ENCODE measurements at places on chromosomes 5 and 9.

- DNase-seq, result no peak
These were observed 28.3 kb upstream of the GOLPH3 start for GRCh38 chr5:32202394-32202793.

- DNase-seq, result peak; percentile 81
These were observed 127.5 kb downstream of the PPP2R2B start for GRCh38 chr5:146751054-146751453.

DNA sequence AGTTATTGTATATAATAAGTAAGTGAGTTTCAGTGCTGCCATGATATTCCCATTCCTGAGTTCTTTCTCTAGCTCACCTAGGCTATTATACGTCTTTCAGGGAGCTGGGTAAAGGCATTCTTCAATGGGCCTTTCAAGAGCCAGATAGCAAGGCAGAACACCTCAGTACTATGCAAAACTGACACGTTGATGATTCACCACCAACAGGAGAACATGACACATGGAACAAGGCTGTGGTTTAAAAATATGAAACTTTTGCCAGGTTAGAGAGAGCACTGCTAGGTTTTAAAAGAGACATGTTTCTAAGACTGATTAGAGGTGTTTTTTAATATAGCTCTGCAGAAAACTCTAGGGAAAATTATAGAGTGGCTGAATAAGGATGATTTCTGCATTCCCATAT lies 95.9 kb downstream of the UGCG start:
- no peak for DNase-seq

DNA sequence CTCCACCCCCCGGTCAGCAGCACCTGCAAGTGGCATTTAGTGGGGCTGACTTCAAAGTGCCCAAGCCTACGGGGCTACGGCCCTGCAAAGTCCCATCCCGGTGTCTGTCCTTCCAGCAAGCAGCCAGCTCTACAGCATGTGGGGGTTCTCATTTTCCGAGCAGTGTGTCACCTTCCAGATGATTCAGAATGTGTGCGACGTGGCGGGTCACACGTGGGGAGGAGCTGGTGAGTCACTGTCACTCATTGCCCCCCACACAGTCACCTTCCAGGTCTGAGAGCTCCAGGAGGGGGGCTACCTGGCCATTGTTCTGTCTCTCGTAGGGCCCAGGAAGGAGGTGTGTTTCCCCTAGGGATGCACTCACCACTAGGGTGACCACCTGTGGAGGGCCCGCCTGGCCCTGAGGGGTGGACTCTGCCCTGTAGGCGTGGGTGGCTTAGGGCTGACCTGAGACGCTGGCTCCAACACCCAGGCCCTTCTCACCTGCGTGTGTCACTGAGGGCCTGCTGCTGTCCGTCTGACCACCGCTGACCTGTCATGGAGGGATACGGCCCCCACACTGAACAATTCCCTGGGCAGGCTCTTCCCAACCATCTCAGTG lies 70.2 kb downstream of the SEMA4D start:
- no peak for DNase-seq

DNA sequence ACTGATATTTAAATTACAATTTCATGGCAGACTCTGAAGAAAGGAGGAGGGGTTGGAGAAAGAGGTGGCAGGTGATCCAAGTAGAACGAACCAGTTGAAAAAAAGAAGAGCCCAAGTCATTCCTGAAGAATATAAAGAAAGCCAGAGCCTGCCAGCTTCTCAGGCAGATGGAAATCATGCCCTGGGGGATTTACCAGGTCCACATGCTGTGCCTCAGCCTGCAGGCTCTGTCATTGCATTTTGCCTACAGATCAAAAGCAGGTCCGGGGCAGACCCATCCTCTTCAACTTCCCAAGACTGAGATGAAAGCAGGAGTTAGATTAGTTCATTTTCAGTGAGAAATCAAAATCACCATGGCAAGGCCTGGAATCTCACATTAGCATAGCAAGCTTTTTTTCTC lies 48.5 kb downstream of the GDNF start:
- no peak for DNase-seq

GRCh38 chr5:146341854-146342253 lies 3.2 kb downstream of the POU4F3 start:
- no peak for DNase-seq

- DNase-seq, result no peak
These were observed 165.6 kb upstream of the MPDZ start for GRCh38 chr9:13445103-13445500.

GRCh38 chr9:9901624-9902023 lies 711.2 kb downstream of the PTPRD start:
- no peak for DNase-seq

DNA sequence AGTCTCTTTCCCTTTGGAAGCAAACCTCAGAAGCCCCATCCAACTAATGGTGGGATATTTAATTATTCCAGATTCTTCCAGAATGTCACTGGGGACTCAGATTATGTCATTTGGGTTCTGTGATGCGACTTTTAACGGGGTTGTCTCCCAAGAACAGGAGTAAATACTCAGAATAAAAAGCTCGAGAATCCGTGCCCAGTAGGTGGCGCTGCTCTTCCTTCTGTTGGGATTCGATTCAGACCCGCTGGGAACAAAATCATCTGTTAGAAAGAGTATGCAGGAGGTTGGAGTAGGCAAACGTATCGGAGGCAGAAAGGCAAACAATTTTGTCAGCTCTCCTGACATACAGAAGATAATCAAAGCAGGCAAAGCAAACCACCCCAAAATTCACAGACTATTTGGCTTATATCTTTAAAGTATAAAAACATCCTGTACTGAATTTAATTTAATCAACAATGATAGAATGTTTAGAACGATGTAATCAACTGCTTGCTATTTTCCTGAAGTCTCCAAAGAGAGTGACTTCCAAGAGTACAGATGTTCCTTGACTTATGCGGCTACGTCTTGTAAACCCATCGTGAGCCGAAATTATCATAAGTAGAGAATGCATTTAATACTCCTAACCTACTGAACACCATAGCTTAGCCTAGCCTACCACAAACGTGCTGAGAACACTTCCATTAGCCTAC lies 169.8 kb upstream of the RAI14 start:
- DNase-seq, result peak; percentile 91

DNA sequence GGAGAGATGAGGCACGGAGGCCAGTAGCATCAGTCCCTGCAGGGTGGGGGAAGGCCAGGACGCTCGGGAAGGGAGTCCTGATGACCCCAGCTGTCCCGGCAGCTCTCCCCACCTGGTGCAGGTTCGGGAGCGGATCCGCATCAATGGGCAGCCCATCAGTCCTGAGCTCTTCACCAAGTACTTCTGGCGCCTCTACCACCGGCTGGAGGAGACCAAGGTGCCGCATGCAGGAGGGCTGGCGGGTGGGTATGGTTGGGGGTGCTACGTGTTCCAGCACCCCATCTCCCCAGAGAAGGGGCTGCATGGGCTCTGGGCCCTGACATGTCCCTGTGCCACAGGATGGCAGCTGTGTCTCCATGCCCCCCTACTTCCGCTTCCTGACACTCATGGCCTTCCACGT lies 4.2 kb downstream of the FPGS start:
- DNase-seq, result no peak

DNA sequence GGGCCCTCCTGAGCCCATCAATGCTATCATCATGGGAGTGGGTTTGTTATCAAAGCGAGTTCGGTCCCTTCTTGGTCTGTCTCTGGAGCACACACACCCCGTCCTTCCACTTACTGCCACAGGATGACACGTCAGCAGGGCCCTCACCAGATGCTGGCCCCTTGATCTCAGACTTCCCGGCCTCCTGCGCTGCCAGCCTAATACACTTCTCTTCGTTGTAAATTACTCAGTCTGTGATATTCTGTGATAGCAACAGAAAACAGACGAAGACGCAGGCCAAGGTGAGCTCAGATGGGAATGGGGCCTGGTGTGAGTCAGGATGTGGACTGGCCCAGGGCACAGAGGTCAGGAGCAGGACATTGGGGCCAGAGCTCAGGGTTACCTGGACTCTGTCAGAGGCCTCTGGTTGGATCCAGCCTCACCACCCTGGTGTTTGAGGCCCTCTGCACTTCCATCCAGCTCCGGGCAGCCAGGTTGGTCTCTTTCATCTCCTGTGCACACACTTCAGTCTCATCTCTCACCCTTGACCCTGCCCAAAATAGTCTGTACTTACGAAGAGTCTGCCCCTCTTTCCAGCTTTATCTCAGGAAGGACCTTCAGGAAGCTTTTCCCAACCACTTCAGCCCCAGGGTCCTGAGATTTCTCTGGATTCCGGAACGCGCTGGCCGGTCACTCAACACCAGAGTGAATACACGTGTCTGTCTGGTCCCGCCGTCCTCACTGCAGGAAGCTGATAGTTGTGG lies 26.0 kb upstream of the CNOT6 start:
- no peak for DNase-seq

- DNase-seq, result no peak
These were observed 15.7 kb downstream of the SAP30L start for GRCh38 chr5:154461531-154461930.

GRCh38 chr5:138336952-138337684 lies 948 bp upstream of the FAM53C start:
- peak; percentile 79 for DNase-seq

GRCh38 chr9:125409637-125410521 lies 148.3 kb downstream of the GAPVD1 start:
- DNase-seq, result no peak

DNA sequence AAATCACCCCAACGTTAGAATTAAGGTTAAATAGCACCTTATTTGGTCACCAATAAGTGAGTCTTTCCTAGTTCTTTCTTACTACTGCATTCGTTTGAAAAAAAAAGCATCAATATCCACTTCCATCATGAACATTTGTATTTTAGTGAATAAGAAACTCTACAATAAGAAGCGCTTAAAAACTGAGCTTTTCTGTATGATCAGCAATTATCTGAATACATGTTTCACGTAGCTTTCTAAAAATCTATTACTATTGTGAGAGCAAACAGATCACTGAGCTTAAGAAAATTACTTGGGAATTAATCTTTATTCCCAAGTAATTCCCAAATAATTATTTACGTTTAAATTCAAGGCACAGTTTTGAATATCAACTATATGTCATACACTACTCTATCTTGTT lies 32.5 kb downstream of the ZDHHC21 start:
- DNase-seq, result no peak

DNA sequence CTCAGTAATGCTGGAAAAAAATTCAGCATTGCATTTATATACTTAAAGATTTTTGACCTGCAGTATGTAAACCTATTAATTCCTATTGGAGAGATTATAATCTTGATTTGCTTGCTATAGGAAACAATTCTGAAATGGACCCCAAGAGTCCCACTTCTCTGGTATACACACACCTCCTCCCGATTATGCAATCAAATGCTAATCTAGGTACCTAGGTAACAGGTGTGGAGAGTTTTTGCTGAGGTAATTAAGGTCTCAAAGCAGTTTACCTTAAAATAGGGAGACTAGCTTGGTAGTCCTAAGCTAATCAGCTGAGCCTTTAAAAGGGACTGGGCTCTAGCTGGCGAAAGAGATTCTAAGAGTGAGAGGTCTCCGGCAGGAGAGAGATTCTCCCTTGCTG lies 22.2 kb downstream of the ISOC1 start:
- DNase-seq, result no peak

GRCh38 chr5:116504593-116505166 lies 69.9 kb downstream of the SEMA6A start:
- no peak for DNase-seq

DNA sequence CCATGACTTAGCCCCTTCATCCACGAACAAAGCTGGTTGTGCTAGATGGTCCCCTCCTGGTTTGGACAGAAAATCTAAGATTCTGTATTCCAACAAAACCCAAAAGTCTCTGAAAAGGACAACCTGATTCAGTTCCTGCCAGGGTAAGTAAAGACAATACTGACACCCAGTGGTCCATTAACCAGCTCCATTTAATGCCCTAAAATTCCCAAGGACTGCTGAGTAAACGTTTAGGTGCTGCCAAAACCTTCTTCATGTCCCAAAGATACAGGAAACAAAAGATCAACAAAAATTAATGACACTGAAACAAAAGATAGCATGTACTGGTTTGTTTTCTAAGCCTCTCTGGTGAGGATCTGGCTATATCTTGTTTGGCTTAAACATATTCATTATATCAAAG lies 25.3 kb upstream of the PPP1R2B start:
- DNase-seq, result peak; percentile 79

GRCh38 chr5:127958421-127959011 lies 125.0 kb upstream of the SLC12A2 start:
- peak; percentile 36 for DNase-seq

- DNase-seq, result peak; percentile 32
These were observed 95.9 kb upstream of the PCSK1 start for GRCh38 chr5:96528826-96529474.

- no peak for DNase-seq
These were observed 2.2 kb downstream of the THBS4 start for GRCh38 chr5:80037366-80037765.

GRCh38 chr9:77013206-77013931 lies 6.1 kb upstream of the FOXB2 start:
- no peak for DNase-seq

GRCh38 chr9:12183321-12183720 lies 509.9 kb upstream of the TYRP1 start:
- DNase-seq, result no peak

GRCh38 chr5:122947772-122948171 lies 88.8 kb downstream of the PPIC start:
- DNase-seq, result no peak

DNA sequence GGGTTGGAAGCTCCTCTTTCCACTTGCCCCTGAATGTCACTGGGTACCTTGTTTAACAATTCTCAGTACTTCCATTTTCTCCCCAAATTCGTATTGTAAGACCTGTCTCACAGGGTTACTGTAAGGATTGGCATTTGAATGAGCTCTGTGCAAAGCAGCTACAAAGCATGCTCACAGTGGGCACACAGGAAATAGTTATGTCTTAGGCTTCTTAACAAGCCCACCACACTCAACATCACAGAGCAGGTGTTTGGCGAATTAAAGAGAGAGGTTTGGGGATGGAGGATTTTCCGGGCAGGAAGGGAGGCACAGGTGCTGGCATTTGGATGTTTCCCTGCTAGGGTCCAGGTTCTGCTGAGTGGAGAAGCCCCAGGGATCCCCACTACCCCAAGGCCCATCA lies 17.0 kb upstream of the LHFPL2 start:
- DNase-seq, result no peak

DNA sequence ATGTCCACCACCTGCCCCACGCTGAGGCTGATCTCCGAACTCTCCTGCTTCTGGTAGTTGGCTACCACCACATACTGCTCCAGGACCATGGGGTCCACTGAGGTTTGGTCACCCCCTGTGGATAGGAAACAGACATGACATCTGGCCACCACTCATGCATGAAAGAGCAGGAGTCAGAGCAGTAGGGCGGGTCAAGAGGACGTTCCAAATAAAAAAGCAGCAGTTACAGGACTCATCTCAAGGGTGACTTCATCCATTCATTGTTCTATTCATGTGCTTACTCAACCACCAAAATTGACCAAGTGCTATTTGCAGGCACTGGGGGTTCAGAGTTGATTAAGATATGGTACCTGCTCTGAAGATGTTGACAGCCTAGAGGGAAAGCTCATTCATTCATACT lies 79.2 kb upstream of the UBTD2 start:
- DNase-seq, result no peak

GRCh38 chr5:129125819-129126218 lies 31.3 kb downstream of the ISOC1 start:
- no peak for DNase-seq

- no peak for DNase-seq
These were observed 408.2 kb upstream of the PTGER4 start for GRCh38 chr5:40271476-40271875.

- DNase-seq, result no peak
These were observed 215.7 kb upstream of the ELL2 start for GRCh38 chr5:96177303-96177869.

- DNase-seq, result peak; percentile 31
These were observed 744 bp downstream of the OTULIN start for GRCh38 chr5:14665101-14665822.
